ENCODE measurements at places on chromosomes 16 and 17.

DNA sequence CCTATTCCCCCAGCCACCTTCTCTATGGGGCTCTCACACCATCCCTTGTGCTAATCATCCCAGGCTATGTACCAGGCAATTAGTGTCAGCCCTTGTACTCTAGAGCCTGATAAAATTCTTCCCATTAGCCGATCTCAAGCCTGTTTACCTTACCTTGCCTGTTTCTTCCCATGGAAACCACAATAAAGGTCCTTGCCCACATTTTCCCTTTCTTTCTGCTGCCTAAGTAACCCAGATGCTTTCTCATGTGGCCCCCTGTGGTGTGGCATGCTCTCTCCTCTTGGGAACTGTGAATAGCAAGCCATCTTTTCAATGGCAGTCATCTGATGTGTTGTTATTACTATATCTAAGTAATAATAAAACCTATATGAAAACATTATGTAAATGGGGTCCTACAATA, 265.8 kb upstream of the ELAC2 start:
- no peak for DNase-seq

DNA sequence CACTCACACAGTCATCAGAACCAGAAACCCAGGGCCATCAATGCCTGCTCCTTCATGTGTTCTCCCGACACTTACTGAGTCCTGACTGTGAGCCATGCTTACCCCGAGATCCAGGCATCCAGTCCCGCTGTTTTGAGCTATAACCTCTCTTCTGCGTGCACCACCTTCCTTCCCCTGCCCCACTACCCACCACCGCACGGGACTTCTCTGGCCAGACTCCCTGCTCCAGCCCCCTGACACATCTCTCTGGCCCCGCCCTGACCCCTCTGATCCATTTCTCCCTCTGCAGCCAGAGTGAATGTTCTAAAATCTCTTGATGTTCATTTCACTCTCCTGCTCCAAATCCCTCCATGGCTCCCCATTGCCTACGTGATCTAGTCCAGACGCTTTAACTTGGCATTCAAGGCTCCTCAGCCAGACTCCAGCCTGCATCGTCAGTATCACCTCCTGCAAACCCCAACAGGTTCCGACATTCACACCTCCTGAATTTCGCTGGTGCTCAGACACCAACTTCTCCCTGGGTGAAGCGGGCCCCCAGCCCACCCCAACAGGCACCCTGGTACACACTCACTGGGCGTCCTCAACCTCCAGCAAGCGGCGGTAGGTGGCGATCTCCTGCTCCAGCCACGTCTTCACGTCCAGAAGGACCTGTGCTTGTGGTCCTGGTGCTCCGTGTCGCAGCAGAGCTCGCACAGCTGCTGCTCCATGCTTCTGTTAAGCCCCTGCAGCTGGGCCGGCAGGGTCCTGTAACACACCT, 3.1 kb upstream of the KRT17 start:
- DNase-seq, result no peak

GRCh38 chr17:66466106-66466820, 163.8 kb downstream of the PRKCA start:
- no peak for DNase-seq

DNA sequence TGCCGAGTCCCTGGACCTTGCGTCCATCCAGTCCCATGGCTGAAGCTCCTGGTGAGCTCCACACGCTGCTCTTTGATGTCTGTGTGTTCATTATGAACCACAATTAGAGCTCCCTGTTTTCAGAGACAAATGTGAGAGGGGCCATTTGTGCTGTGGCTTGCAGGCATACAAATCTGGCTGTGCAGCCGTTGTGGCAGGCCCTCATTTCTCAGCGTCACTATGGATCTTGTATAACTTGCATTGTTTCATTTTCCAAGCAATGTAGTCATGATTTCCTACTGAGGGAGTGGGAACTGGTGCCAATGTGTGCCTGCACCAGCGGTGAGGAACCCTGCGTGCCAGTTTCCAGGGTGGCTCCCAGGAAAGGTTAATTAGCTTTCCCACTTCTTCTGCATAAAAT, 542.6 kb downstream of the TMEM114 start:
- DNase-seq, result no peak

DNA sequence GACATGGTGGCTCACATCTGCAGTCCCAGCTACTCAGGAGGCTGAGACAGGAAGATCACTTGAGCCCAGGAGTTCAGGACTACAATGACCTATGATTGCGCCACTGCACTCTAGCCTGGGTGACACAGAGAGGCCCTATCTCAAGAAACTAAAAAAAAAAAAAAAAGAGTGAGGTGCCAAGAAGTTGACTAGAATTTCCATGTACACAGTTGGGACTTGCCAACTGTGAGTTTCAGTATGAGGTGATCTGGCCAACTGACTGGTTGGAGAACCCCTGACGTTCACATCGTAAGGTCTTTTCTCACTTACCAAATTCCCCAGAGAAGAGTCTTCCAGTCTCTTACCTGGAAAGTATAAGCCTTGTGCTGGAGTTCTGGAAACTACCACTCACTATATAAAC, 3.1 kb upstream of the MED11 start:
- no peak for DNase-seq

Data from stimulated activated naive CD4-positive, alpha-beta T cell (primary cell).